ENCODE measurements at places on chromosomes 4 and X.

- DNase-seq: no peak
Observed at GRCh38 chr4:1052231-1052671, 40.8 kb downstream of the FGFRL1 start.

- no peak for DNase-seq
Observed at GRCh38 chrX:34810364-34810763, 132.2 kb upstream of the FAM47B start.

- no peak for DNase-seq
Observed at GRCh38 chr4:140333523-140333922, 39.9 kb upstream of the SCOC start.

- no peak for DNase-seq
Observed at GRCh38 chrX:39336671-39337311, 535.5 kb downstream of the MID1IP1 start.

DNA sequence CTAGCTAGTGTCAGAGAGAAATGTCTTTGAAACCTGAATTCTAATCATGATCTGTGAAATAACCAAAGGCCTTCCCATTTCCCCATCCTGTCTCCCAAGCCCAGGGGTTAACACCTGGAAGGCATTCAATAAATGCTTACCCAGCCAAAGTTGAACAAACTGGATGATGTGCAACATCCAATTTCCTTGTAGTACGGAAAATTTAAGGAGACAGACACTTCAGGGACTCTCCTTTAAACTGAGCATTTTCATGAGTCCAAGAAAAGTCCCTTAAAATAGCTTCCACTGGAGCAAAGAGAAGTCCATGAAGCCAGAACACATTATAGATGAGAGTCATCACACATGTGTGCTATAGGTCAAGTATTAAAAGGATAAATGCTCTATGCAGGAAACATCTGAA lies 271.2 kb downstream of the RAB28 start:
- no peak for DNase-seq

Data from progenitor cell of endocrine pancreas (in vitro differentiated cells).